ENCODE measurements at places on chromosomes 4 and X.

GRCh38 chrX:123876177-123876576 lies 16.3 kb downstream of the XIAP start:
- DNase-seq = no peak

- peak; percentile 89 for DNase-seq
These were observed 119.0 kb downstream of the REELD1 start for GRCh38 chr4:146333187-146333894.

GRCh38 chr4:40493160-40493559 lies 136.5 kb downstream of the RBM47 start:
- DNase-seq = no peak

DNA sequence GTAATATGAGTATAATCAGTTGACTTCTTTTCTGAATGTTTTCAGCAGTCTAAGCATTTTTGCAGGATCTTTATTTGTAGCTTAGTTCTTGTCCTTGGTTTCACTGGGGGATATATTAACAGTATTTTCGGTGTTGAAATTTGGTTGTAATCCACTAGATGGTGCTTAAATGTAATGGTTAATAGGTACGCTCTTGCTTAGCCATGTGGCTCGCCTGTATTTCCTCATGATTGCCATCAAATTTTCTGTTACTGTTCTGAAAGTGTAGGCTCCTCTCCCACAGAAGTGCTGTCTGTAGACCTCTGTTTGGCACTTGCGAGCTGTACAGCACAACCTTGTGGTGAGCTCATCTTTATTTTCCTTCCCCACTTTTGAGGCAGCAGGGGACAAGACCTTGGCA lies 3.9 kb upstream of the FAAH2 start:
- DNase-seq = no peak

DNA sequence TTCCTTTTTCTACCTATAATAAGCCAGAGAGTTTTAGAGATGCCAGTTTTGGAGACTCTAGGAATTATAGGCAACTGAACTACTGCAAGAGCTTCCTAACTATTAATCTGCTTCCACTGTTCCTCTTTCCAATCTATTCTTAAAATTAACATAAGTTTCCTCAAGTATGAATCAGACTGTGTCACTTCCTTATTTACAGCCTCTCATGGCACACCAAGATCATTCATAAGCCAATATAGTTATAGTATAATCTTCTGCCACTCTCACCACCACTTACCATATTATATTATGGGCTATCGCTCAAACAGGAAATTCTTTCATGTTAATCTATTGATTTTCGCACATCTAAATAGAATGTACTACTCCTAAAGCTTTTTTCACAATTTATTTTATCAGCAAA lies 383.5 kb downstream of the STPG2 start:
- DNase-seq = no peak
